ENCODE measurements at places on chromosomes 6 and 20. TPM values are rescaled to one million over a fixed set of nuclear protein-coding genes. Genes with fewer than 3 reads are reported as not detected.

FERMT1 gene
- total RNA-seq, result 1.5 TPM

LCA5 gene
- total RNA-seq, result 2.2 TPM

RSPO3 gene
- total RNA-seq, result 0.92 TPM

DNA sequence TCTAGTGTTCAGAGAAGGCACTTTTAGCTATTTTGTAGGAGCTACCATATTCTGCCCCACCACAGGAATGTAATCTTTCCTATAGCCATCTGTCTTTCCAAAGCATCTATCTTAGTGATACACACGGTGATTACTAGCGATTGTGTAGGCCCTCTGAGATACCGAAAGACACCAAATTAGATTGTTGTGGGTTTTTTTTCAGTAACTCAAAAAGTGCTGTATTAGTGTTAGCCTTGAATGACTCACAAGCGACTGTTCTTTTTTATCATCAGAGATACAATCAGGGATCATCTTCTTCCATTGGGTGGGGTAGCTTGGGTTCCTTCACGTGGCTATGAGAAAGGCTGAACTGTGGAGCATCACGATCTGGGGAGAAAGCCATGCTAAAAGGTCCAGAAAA is 160.2 kb downstream of the MTFR2 start:
- DNase-seq, result no peak

Data from Right ventricle myocardium inferior (tissue), 1 donor.